Omental fat pad (tissue), 4 donors: ENCODE measurements at places on chromosomes 12 and 14. TPM values are rescaled to one million over a fixed set of nuclear protein-coding genes. Genes with fewer than 3 reads are reported as not detected.

HNF1A gene
- total RNA-seq = not detected

HOXC13 gene
- total RNA-seq = not detected

MYL2 gene
- total RNA-seq = not detected

WDHD1 gene
- total RNA-seq = 1.4 TPM

MAP3K9 gene
- 5.8 TPM for total RNA-seq

FLRT2 gene
- 71.4 TPM for total RNA-seq

ASCL1 gene
- total RNA-seq = not detected

C12orf50 gene
- not detected for total RNA-seq

GZMB gene
- total RNA-seq = 2.2 TPM

RPL10L gene
- total RNA-seq = not detected

KRT6A gene
- 3.3 TPM for total RNA-seq

SERPINA12 gene
- not detected for total RNA-seq

ITGB7 gene
- 1.1 TPM for total RNA-seq

LRRIQ1 gene
- total RNA-seq = 1.4 TPM

TSPAN8 gene
- 8.3 TPM for total RNA-seq

RIMKLB gene
- total RNA-seq = 53.9 TPM

SRGAP1 gene
- 14.4 TPM for total RNA-seq

DIO2 gene
- total RNA-seq = 1.3 TPM

OAS2 gene
- total RNA-seq = 16.5 TPM

MUCL1 gene
- total RNA-seq = not detected

SOAT2 gene
- not detected for total RNA-seq

PLA2G1B gene
- not detected for total RNA-seq

SLCO1B1 gene
- total RNA-seq = not detected

ATF1 gene
- 23.3 TPM for total RNA-seq

RAD9B gene
- 0.60 TPM for total RNA-seq

BDKRB1 gene
- total RNA-seq = not detected

TTC8 gene
- 26.6 TPM for total RNA-seq
